Stimulated activated CD4-positive, alpha-beta T cell treated with anti-CD3 and anti-CD28 coated beads, Interleukin-15, amount 100 ng/mL, for 1 hour (primary cell): ENCODE measurements at places on chromosomes 5 and 9.

- DNase-seq, result no peak
Measured at GRCh38 chr9:26945591-26945990, 1.5 kb downstream of the PLAA start.

DNA sequence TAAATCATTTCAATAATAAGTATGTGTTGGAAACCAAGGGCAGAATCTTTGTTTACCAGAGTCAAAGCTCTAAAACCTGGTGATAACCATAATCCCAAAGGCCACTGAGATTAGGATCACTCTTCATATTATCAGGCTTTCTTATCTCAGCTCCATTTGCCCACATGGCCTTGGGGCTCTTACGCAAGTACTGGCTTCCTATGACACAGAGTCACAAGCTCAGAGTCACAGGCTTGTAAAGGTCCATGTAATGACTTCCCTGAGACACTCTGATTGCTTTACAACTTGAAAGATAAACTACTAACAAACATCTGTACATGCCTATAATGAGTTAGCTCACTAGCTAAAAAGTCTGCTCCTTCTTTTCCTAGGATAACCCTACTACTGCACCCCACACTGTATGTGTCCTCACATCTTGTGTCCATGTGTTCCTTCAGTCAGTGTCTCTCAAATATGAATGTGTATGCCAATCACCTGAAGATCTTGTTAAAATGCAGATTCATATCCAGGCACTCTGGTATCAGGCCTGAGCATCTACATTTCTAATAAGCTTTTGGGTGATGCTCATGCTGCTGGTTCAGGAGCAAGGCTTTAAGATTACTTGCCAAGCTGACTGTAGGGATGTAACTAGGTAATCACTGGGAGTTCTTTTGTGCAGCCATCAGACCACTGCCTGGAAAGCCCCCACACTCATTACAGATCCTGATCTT is 28.4 kb downstream of the SEMA6A start:
- no peak for DNase-seq

GRCh38 chr5:2913281-2913680 is 161.8 kb upstream of the IRX2 start:
- DNase-seq, result no peak

DNA sequence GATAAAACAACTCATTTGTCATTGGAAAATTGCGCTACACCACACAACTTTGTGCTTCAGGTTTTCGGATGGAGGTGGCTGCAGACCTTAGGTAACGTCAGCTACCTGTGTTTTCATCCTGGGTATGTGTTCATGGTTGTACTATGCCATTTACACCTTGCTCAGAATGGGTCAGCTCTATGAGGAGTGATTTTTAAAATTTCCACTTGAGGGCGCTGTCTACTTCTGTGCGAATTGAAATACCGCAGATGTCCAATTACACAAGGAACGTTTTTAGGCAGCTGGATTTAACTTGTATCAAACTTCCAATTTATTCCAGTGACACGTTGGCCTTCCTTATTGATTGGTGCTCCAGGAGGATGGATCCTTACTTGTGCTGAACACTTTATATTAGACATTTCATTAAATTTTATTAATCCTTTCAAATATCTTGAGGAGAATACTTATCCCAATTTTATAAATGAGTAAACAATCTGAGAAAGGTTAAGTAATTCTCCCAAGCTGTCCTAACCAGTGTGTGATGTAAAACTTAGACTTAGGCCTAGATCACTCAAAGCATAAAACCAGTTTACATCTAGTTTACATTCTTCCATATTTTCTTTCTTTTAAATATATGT is 23.4 kb downstream of the DMRTA1 start:
- DNase-seq, result no peak

- DNase-seq, result no peak
Measured at GRCh38 chr5:121979691-121980090, 17.9 kb downstream of the SRFBP1 start.
